NCI-H1417 treated with DMSO at 0.1 percent for 48 hours (cell line): ENCODE measurements at places on chromosomes 4 and X.

- DNase-seq: no peak
Observed at GRCh38 chr4:147174591-147174990, 228.9 kb upstream of the TTC29 start.

DNA sequence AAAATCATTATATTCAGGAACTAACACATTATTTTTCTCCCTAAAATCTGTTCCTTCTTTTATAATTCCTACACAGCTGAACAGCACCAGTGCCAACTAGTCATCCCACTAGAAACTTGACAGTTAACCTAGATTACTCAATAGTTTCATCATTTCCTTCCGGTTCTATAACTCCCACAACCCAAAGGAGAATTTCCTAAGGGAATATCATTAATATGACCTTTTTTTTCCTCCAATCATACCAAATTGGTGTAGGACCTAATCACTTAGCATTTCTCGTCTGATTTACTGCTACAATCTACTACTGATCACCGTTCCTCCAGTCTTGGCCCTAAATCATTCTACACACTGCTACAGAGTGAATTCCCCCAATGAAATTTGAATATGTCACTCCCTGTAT is 45.9 kb downstream of the WDFY3 start:
- no peak for DNase-seq

DNA sequence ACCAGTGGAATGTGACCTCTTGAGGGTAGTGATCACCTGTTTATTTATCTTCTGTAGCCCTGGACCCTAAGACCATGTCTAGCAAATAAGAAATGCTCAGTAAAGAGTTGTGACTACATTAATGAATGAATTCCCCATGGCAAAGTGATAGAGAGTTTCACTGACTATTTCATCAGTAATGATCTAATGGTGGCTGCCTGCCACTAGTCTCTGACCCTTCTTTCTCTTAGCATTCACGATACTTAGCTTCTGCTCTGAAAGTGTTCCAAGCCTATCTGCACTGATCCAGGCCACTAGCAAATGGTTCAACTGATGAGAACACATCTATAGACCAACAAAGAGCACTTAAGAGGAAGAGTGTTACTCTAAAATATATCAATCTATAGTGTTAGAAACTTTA is 50.0 kb upstream of the RASGEF1B start:
- no peak for DNase-seq

GRCh38 chrX:809081-809480 is 178.5 kb downstream of the SHOX start:
- DNase-seq: no peak

GRCh38 chr4:3077796-3078195 is 3.3 kb downstream of the HTT start:
- DNase-seq: no peak

DNA sequence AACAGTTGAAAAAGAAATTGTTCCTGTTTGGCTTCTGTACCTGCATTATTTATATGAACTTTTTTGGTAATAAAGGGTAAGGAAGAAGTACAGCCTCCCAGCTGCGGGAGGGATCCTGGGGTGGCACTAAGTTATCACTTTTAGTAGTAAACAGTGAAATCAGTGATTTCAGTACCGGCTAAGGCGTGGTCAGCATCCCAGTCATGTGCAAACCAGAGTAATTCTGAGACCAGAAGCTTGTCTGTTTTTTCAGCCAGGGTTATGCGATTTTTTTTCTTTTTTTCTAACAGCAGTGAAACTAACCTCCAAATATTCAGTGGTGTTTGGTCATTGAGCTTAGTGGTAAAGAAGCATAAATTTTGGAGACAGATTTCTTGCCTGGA is 3.3 kb downstream of the EGF start:
- no peak for DNase-seq

- no peak for DNase-seq
Observed at GRCh38 chr4:122827258-122827878, 737 bp downstream of the FGF2 start.

GRCh38 chr4:3031357-3032082 is 42.8 kb downstream of the HTT-AS start:
- DNase-seq: no peak

DNA sequence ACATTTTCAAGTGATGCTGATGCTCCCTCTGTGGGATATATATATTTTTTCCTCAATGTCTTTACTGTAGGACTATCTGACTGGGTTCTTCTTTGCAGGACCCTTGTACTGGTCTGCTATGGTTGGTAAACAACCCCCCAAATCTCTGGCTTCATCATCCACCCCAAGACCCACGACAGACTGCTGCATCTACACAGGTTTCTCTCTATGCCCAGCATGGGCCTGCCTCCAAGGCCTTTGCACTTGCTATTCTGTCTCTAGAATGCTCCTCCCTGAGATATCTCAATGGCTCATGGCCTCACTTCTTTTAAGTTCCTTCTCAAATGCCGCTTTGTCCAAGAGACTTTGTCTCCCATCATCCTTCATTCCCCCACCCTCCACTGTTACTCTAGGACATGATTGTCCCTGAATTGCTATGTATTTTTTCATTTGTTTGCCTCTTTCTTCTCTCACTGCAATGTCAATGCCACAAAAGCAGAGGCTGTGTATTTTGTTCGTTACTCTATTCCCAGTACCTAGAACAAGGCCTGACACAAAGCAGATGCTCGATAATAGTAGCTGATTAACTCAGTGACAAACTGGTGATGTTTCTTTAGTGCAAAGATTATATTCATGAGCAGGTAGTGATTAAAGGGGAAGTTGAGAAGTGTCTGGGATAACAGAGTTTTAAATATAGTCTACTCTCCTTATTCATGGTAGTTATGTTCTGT is 6.6 kb downstream of the EVC start:
- DNase-seq: no peak

- DNase-seq: no peak
Observed at GRCh38 chr4:103645991-103646390, 73.8 kb downstream of the TACR3 start.

DNA sequence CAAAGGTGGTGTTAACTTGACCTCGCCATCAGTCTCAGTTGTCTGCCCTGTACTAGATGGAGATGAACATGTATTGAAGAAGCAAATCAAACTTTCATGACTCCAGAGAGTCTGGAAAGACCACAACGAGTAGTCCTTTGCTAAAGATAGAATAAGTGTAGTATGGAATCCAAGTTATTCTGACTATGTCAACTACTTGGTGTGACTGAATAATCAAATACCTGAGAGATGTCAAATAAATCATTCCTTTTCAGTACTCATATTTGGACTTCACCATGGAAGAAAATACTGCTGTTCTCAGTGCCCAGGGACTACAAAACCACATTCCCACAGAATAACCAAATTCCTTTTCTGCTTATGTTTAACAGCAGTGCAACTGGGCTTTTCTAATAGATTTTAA is 161.2 kb upstream of the SPRY1 start:
- DNase-seq: no peak

GRCh38 chr4:88753658-88754571 is 56.3 kb upstream of the NAP1L5 start:
- DNase-seq: no peak

GRCh38 chr4:143375326-143376073 is 38.8 kb downstream of the GAB1 start:
- no peak for DNase-seq

GRCh38 chrX:150429594-150429993 is 66.5 kb downstream of the MAMLD1 start:
- DNase-seq: no peak

GRCh38 chr4:37549041-37549440 is 137.1 kb downstream of the RELL1 start:
- no peak for DNase-seq

DNA sequence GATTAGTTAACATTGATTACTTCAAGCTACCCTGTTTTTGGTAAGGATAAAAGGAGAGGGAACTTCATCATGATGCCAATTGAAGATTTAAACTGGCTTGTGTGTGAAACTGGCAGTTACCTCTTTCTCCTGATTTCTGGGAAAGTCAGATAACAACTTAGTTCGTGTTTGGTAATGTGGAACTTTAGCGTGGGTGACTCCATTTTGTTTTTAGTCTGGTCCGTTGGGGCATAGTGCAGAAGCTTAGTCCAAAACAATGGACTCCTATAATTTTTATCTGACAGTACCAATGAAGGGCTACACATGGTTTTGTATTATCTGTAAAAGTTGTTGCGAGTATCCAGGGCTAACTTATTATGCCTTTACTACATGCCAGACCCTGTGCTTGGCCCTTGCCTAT is 294.9 kb downstream of the GUCY2F start:
- DNase-seq: no peak

- no peak for DNase-seq
Observed at GRCh38 chrX:15906041-15906943, 51.7 kb upstream of the AP1S2 start.

DNA sequence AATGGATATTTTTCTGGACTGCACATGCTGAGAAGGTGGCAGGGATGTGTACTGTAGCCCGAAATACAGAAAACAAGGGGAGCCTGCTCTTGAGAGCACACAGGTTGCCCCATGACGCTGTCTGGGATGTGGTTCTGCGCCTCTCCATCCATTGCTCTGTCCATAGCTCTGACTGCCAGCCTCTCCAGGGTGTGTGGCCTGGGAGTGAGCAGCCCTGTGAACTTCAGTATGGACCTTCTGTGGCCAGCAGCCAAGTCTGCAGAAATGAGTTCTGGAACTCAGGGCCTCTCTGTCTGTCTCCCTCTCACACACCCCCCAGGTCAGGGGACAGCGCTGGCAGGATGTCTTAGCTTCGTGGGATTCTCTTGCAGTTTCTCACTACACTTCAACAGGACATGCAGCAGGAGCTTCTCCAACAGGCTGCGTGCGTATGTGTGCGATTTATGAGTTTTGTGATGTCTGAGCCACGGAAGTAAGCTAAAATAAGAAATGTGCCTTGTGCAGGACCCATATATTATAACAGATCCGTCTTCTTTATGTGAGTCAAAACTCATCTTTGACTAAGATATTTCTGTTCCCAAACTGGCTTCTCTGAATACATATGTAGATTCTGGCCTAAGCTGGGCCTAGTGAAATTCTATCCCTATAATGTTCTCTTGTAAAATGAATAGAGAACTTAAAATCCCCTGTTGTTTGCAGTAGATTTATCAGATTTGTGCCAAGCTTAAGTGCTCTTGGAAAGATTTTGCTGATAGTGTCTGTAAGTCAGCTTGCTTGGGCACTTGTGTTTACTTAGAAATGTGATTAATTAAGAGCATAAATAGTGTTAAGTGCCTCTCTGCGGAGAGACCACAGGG is 40.0 kb downstream of the PROM1 start:
- no peak for DNase-seq

GRCh38 chr4:105061731-105062130 is 84.9 kb upstream of the TET2 start:
- no peak for DNase-seq

DNA sequence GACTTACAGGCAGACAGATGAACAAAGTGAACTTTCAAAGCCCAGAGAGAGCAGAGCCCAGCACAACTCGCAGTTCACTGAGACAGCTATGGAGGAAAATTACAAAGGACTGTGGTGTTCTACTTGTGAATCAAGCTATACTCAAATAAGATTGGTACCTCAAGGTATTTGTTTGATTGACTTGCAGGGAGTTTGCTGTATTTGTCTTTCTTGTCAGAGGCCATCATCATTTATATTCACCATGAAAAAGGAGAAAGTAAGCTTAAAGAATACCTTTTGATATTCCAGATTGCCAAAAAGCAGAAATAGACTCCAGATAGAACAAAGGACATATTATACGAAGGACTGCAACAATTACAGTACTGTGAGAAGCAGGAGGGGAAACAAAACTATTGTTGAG is 1047.9 kb downstream of the RPA4 start:
- no peak for DNase-seq

DNA sequence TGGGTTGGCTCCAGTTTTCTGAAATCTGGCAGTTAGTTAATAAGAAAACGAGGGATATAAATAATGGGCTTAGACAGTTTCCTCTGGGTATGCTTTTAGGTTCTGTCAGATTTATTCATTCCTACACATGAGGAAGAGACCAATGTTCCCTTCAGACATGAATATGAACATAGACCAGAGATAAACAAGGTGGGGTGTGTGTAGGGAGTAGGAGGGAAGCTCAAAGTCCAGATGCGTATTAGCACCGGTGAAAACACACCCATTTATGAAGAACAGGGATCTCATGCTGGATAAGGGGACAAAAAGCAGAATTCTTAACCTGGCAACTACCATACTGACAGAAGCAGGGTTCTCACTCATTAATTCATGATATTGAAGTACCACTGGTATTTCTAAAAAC is 223.0 kb downstream of the SOWAHB start:
- no peak for DNase-seq
